ENCODE measurements at places on chromosomes 1 and 21. TPM values are rescaled to one million over a fixed set of nuclear protein-coding genes. Genes with fewer than 3 reads are reported as not detected.

Gene SMG5
- total RNA-seq = 59.1 TPM

- H3K27me3 ChIP-seq = no peaks in the 10 kb centered on the region
- no peak for DNase-seq
- H3K36me3 ChIP-seq = no peaks in the 10 kb centered on the region
Observed at GRCh38 chr1:184056921-184057555, 5.5 kb downstream of the TSEN15 start.

- no peaks in the 10 kb centered on the region for H3K4me1 ChIP-seq
- DNase-seq = no peak
- no peaks in the 10 kb centered on the region for H3K27me3 ChIP-seq
- no peak overlapping the region for H3K27ac ChIP-seq
- no peaks in the 10 kb centered on the region for H3K36me3 ChIP-seq
- H3K4me3 ChIP-seq = no peak overlapping the region
Observed at GRCh38 chr1:109312978-109313775, 6.4 kb upstream of the MYBPHL start.

DNA sequence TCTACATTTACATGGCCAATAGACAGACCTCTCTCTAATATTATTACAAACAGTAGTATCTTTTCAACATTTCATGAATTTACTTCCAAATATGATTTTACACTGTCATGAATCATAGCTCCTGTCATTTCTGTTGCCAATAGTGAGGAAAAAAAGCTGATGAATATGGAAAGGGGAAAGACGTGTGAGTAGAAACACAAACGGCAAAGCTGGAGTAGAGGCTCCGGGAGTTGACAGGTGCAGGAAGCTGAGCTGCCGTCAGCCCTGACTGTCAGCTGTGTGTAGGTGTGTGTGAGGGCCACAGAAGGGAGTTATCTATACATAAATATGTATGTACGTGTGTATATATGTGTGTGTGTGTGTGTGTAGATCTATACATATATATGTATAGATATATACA is 416.9 kb downstream of the ZP4 start:
- H3K27me3 ChIP-seq = no peaks in the 10 kb centered on the region
- no peaks in the 10 kb centered on the region for H3K36me3 ChIP-seq
- no peak for DNase-seq
- H3K27ac ChIP-seq = no peak overlapping the region
- no peak overlapping the region for H3K4me3 ChIP-seq

- H3K4me1 ChIP-seq = no peaks in the 10 kb centered on the region
- DNase-seq = no peak
- H3K36me3 ChIP-seq = no peaks in the 10 kb centered on the region
- H3K27me3 ChIP-seq = no peaks in the 10 kb centered on the region
Observed at GRCh38 chr1:97424209-97424608, 496.6 kb downstream of the DPYD start.

Measured in liver (tissue), 10 donors.